ENCODE measurements at places on chromosomes 13 and 19. TPM values are rescaled to one million over a fixed set of nuclear protein-coding genes. Genes with fewer than 3 reads are reported as not detected.

DNA sequence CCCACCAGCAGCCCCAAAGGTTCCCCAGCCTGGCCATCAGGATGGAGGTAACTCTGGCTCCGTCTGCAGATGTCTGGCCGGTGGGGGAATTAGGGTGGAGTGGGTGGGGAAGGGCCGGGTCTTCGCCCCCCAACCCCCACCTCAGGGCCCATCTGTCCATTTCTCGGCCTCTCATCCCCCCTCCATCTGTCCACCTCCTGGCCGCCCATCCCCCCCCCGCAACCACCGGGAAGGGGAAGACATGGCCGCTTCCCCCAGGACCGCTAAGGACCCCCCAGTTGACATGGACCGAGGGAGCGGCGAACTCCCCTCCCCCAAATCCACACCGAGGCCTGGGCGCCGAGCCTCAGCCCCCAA, 793 bp downstream of the LRFN1 start:
- DNase-seq = no peak

DNA sequence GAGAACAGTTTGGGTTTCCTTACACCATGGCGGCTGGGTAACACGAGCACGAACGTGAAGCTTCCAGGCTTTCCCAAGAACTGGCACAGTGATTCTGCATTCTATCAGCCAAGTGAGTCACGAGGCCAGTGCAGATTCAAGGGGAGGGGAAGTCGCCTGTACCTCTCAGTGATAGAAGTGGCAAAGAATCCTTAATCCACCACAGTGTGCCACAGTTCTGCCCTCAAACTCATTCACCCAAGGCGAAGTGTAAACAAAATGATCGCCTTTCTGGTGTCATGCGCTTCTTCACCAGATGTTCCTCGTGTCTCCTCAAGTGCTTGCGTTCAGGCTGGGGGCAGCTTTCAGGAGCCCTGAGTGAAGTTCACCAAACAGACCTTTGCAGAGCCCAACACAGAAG, 24.9 kb upstream of the AMER2 start:
- no peak for DNase-seq

DNA sequence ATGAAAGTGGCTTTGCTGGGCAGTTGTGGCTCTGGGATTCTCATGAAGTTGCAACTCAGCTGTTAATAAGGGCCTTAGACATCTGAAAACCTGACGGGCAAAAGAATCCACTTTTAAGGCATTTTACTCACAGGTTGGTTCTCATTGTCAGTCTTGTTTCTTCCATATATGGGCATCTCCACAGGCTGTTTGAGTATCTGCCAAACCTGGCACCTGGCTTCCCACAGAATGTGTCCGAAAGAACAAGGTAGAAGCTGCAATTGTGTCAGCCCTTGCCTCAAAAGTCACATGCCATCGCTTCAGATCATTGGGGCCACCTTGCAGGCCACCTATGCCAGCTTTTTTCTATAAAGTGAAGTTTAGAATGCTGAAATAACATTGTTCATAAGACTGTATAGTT, 102.4 kb downstream of the KCTD12 start:
- no peak for DNase-seq

GRCh38 chr13:33008946-33009722, 7.1 kb upstream of the KL start:
- DNase-seq = no peak

DNA sequence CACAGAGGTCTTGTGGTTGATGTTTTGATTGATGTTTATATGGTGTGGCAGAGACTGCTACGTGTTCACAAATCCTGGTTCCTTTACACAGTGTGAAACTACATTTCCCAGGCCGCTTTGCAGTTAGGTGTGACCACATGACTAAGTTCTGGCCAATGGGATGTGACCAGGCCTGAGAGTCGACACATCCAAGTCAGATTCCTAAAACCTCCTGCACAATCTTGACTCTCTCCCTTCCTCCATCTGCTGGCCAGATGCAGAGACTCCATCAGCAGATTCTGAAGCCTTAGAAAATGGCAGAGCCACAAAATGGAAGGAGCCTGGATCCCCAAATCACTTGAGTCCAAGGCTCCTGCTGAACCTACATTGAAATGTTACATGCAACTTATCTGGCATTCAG, 12.6 kb downstream of the CD37 start:
- DNase-seq = no peak

DNA sequence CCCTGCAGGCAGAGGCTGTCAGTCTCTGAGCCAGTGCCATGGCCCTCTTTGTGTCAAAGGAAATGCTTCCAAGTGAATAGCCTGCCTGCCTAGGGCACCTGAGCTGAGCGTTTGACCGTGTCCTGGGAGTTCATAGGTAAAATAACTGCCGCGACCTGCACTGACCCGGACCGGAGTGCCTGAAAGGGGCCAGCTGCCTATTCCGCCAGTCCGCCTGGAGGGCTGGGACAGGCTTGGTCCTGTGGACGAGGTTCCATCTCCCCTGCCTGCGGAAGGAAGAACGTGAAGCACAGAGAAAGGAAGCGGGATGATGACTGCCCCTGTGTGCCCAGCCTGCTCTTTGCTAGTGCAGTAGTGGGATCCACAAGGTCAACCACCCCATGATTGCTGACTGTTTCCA, 17.5 kb upstream of the ZNF492 start:
- no peak for DNase-seq

GRCh38 chr13:98794498-98794897, 42.0 kb upstream of the SLC15A1 start:
- DNase-seq = no peak

DNA sequence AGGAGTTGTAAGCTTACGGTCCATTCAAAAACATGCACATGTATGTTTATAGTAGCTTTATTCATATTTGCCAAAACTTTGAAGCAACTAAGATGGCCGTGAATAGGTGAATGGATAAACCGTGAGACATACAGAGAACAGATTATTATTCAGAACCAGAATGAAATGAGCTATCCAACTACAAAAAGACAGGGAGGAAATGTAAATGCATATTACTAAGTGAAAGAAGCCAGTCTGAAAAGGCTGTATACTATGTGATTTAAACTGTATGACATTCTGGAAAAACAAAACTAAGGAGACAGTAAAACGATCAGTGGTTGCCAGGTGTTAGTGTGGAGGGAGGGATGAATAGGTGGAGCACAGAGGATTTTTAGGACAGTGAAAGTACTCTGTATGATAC, 19.9 kb downstream of the NDFIP2 start:
- DNase-seq = no peak

- DNase-seq = no peak
Measured at GRCh38 chr19:55246462-55247451, 12.1 kb downstream of the PPP6R1 start.

DNA sequence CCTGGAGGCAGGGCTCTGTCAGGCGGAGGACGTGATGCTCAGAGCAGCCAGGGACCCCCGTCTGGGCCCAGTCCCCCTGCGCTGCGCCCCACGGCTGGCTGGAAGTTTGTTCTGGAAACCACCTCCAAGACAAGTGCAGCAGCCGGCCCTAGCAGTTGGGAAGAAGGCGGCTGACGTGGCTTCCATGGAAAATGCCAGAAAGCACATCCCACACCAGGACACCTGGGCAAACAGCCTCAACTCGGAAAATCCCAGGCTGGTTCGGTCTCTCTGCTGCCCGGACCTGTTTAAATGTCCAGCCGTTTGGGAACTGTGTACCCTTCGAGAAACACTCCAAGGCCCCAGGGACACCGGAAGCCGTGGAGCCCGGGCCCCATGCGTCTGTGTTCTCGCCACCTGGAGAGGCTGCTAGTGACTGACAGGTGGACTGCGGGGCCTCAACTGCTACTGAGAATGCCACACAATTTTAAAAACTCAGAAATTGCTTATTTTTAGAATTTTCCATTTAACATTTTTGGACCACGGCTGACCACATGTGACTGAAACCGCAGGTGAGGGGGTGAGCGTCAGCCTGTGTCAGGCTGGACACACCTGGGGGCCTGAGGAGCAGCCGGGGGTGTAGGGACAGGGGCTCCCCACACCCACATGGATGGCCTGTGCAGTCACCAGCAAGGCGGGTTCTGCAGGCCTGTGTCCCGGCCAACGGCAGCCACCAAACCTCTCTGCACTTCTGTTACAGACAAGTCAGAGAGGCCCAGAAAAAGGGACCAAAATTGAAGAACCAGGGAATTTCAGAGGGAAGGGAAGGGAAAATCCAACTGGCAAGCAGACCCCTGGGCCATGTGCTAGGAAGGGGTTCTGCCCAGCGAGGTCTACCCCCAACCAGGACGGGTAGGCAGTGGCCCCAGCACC, 31.7 kb downstream of the RASA3 start:
- DNase-seq = no peak

DNA sequence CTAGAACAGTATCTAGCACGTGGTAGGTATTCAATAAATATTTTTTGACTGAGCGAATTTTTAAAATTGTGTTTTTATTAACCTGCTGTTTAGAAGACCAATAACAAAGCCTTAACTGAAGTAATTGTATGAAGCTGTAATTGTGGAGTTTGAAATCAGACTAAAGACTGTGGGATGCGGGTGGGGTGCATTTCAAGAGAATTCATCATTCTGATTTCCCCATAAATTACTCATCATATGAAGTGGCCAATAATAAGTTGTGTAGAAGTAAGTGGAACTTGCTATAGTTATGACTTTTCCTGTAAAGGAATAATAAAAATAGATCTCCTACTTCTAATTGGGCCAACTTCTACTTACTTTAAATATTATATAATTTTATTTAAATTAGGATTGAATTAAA, 449.3 kb downstream of the PCDH9 start:
- DNase-seq = no peak

GRCh38 chr19:10551698-10552301, 8.1 kb downstream of the ATG4D start:
- no peak for DNase-seq

GRCh38 chr13:101555610-101556009, 103.1 kb downstream of the ITGBL1 start:
- DNase-seq = no peak

DNA sequence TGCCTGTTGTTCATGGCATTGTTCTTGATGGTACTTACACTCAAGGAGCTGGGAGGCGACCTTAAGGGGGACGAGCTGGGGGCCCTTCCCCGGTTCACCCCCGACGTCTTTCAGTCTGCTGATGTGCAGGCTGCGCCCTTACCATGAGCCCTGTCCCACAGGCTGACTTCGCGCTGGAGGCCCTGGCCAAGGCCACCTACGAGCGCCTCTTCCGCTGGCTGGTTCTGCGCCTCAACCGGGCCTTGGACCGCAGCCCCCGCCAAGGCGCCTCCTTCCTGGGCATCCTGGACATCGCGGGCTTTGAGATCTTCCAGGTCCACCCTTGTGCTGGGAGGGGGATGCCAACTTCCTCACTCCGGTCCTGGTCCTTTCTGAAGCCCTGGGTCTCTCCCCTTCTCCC, 45.4 kb downstream of the MYH14 start:
- no peak for DNase-seq

GRCh38 chr13:30727491-30728355, 7.6 kb upstream of the ALOX5AP start:
- no peak for DNase-seq

DNA sequence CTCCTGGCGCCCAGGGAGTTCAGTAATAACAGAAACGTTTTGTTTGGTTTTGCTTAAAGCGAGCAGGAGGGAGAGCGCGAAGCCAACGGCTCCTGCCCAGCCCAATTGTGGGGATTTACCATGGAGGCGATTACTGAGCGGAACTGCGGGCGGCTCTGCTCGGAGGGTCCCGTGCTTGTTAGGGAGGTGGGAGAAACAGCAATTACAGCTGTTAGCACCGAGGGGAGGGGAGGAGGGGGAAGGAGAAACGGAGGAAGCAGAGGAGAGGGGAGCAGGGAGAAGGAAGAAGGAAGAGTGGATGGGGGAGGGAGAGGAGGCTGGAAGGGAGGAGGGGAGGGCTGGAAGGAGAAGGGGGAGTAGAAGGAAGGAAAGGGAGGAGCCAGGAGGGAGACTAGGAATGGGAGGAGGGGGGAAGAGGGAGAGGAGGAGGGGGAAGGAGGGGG, 7.7 kb upstream of the ONECUT3 start:
- no peak for DNase-seq

DNA sequence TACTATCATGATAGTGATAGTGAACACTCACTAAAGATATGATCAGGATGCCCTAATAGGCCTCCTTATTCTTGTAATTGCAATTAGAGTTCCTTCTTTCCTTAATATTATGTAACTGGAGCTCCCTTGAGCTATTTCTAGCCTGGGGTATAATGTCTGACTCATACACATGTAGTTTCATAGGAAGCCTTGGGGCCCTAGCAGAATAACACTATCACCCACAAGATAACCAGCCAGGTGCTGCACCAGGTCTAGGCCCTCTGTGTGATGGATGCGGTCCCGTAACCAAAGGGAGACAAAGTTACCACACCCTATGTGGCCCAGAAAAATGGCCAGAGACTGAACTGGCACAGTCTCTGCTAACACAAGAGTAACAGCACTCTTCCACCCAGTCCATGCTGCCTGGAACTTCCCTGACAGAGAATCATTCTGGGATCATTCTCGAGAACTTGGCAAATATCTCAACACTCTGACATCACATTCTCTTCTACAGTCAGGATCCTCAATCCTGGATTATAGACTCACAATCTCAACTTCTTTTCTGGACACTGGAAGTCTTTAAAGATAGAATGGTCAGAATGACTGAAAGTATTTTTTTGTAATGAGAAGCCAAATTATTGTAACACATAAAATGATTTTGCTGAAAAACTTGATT, 32.6 kb upstream of the IGFL4 start:
- no peak for DNase-seq

DNA sequence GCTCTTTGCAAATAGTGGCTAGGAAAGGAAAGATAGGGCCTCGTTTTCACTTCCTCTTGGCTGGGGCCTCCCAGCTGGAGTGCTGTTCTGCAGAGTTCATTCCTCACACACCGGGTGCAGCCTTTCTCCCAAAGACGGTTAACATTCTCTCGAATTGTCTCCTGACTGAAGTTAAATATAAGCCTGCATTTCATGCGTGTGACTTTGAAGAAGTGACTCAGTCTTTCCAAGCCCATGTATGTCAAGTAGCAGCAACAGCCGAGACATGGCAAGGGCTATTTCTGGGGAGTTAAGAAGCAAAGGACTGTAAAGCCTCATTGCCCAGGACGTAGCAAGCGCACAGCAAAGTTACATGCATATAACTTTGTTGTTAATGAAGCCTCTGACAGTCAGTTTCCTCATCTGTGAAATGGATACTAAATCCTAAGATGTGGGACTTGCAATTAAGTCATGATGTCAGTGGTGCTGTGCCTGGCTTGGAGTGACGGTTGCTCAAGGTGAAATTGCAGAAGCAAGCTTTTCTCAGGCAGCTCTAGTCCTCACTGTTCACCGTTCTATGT, 502.4 kb downstream of the MYO16 start:
- DNase-seq = peak; percentile 19

- DNase-seq = peak; percentile 59
Measured at GRCh38 chr19:19464339-19465098, 50.8 kb downstream of the TSSK6 start.

MRPS31 gene
- 18.1 TPM for total RNA-seq

COL4A2 gene
- 332 TPM for total RNA-seq

KIR2DL4 gene
- total RNA-seq = not detected

GPR42 gene
- not detected for total RNA-seq

ZNF575 gene
- total RNA-seq = 4.1 TPM
